ENCODE measurements at places on chromosomes 16 and 17. TPM values are rescaled to one million over a fixed set of nuclear protein-coding genes. Genes with fewer than 3 reads are reported as not detected.

Gene G6PC1
- not detected for polyA plus RNA-seq

- H3K4me1 ChIP-seq = peaks cover 10% of the 10 kb centered on the region
- H3K4me3 ChIP-seq = no peak overlapping the region
- no peaks in the 10 kb centered on the region for H3K27me3 ChIP-seq
- peak; percentile 46 for DNase-seq
- H3K36me3 ChIP-seq = no peaks in the 10 kb centered on the region
- peak overlapping the region; percentile 83 for H3K27ac ChIP-seq
These were observed 28.1 kb upstream of the ITGA2B start for GRCh38 chr17:44417553-44417952.

GRCh38 chr16:28589069-28589468 lies 7.8 kb downstream of the SULT1A2 start:
- no peaks in the 10 kb centered on the region for H3K27me3 ChIP-seq
- peaks cover 5% of the 10 kb centered on the region for H3K36me3 ChIP-seq
- H3K4me3 ChIP-seq = no peak overlapping the region
- H3K4me1 ChIP-seq = peaks cover 6% of the 10 kb centered on the region
- H3K27ac ChIP-seq = no peak overlapping the region
- DNase-seq = no peak

- H3K4me1 ChIP-seq = peaks cover 17% of the 10 kb centered on the region
- peaks cover 11% of the 10 kb centered on the region for H3K36me3 ChIP-seq
These were observed 43.7 kb downstream of the GOSR1 start for GRCh38 chr17:30520882-30521281.

DNA sequence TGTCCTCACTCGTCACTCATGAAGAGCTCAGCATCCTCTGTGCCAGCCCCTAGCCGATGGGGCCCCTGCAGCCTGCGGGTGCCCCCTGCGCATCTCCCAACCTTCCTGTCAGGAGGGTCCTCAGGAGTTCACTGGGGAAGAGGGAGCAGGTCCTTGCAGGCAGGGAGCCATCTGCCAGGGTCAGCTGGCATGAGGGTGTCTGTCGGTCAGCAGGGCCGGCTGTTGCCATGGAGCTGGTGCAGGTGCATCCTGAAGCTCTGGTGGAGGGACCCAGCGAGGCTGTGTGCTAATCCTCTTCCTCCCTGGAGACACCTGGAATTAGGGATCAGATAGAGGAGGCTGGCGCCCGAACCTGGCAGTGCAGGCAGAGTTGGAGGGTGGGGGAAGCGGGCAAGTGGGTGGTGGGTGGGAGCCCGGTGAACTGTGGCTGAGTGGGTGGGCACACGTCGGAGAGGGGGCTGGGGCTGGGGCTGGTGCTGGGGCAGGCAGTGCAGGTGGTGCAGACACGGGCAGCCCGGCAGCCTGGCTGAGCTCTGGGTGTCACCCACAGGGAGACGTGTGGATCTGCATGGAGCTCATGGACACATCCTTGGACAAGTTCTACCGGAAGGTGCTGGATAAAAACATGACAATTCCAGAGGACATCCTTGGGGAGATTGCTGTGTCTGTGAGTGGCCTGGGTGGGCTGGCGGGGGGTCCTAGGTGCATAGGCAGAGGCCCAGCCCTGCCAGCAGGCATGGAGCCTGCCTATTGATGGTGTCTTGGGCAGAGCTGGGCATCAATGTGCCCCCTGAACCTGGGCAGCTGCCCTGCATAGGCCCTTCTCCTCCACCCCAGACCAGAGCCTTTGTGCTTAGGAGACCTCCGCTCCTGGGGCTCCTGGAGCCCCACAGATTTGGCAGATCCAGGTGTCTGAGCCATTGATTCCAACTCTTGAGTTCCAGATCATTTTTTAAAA lies 17.4 kb downstream of the MAP2K3 start:
- no peaks in the 10 kb centered on the region for H3K4me1 ChIP-seq
- DNase-seq = no peak
- no peak overlapping the region for H3K4me3 ChIP-seq
- H3K27ac ChIP-seq = no peak overlapping the region
- no peaks in the 10 kb centered on the region for H3K27me3 ChIP-seq
- peaks cover 51% of the 10 kb centered on the region for H3K36me3 ChIP-seq

- H3K4me1 ChIP-seq = no peaks in the 10 kb centered on the region
- no peaks in the 10 kb centered on the region for H3K27me3 ChIP-seq
- H3K36me3 ChIP-seq = no peaks in the 10 kb centered on the region
- no peak overlapping the region for H3K27ac ChIP-seq
These were observed 53.7 kb upstream of the LGALS9 start for GRCh38 chr17:27577121-27577761.

DNA sequence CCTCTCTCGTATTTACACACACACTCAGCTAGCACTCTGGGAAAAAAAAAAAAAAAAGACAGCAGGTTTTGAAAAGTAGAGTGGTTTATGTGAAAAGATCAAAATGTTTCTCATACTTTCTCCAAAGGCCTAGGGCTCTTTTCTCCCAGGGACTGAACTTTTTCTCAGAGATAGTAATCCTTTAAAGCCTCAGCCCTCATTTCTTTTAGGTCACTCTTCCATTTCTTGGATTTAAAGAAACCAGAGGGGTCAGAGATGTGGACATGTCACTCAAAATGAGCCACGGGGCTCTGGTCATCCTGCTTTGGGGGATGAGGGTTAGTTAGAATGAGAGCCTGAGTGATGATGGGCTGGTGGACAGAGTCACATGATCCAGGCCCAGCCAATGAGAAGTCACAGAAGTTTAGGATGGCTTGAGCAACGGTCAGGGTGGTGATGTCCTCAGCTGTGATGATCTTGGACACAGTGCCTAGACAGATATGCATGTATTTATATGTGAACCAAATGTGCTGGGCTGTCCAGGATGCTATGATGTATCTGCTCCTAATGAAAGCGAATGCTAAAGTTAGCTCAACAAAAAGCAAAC lies 33.7 kb upstream of the AXIN2 start:
- no peaks in the 10 kb centered on the region for H3K36me3 ChIP-seq
- H3K27ac ChIP-seq = no peak overlapping the region
- no peaks in the 10 kb centered on the region for H3K27me3 ChIP-seq
